ENCODE measurements at places on chromosomes 6 and 20.

- no peak for DNase-seq
These were observed 240.8 kb downstream of the ZNF217 start for GRCh38 chr20:53352727-53353440.

DNA sequence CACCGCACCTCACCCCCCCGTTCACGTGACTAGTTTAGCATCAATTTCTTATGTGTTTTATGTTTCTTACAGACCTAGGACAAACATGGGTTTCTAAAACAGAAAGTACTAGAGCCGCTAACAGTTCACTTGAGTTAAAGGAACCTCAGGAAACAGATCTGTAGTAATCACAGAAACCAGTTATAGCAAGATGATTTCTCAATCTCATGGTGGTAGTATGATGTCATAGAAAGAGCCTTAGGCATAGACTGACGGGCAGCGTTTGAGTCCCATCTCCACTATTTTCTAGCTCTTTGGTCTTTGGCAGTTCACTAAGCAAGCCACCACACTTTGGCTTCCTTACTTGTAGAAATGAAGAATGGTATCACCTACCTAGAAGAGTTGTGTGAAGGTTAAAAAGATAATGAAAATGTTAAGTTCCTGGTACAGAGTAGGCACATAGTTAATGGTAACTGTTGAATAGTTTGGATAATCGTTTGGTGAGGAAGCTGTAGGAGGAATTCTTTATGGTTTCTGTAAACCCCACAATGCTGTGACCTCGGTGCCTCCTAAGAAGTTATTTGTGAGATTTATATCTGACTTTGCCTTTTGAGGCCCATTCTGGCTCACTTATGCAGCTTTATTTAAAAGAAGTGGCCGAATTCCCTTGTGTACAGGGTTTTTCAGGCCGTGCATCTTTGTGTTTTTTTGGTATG, 21.3 kb downstream of the CTNNBL1 start:
- DNase-seq = no peak

- DNase-seq = no peak
These were observed 6.7 kb downstream of the CYP24A1 start for GRCh38 chr20:54166987-54167662.

DNA sequence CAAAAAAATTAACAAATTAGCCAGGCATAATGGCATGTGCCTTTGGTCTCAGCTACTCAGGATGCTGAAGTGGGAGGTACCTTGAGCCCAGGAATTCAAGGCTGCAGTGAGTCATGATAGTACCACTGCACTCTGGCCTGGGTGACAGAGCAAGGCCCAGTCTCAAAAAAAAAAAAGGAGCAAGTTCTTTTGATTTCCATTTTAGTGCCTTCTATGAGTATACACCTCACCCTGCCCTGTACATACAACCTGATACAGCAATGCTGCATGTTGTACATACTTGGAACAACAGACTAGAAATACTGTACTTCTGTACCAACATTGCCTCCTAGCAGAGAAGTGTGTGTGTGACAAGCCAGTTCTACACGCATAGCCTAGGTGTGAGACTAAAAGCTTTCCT, 97.3 kb upstream of the CARMIL1 start:
- DNase-seq = no peak

DNA sequence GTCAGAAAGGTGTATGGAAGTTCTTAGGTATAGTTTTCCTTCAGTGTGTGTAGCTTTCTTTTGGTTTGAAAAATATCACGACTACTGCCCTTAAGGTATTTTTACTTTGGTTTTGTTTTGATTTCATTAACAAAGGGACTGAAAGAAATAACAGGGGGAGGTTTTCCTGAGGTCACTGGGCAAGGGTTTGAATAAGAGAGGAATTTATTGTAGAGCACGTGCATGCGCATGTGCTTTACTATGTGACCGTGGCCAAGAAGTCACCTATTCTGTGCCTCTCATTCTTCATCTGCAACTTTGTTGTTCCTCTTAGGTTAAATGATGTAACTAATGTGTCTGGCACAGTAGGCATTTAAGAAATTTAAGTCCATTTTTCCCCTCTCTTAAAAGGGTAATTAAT, 4.1 kb upstream of the MAN1A1 start:
- no peak for DNase-seq

GRCh38 chr6:165571721-165572132, 91.3 kb downstream of the PDE10A start:
- no peak for DNase-seq

DNA sequence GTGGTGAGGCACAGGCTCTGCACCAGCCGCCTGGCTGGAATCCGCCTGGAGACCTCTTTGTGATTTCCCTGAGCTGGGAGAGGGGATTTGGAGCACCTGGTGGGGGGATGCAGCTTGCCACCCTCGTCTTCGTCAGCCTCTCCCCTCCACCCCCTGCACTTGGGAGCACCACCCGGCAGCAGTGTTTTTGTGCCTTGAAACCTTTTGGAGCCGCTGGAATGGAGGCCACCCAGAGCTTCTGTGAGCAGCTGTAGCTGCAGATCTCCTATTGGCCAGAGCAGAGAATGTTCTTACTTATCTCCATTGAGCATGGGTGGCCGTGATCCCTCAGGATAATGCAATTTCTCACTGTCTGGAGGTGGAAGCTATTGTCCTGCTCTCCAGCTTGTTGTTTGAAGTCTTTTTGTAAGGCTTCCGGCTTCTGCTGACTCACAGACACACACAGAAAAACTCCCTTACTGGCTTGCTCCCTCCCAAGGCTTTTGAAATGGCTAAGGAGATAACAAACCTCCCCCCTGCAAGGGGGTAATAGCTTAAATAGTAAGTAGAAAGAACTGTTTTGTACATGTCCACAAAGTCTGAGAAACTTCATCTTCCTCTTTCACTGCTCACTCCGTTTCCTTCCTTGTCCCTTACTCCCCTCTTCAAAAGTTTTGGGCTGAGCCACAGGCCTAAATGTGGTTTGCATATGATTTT, 271.2 kb downstream of the PRL start:
- no peak for DNase-seq

GRCh38 chr20:10637563-10637962, 36.2 kb downstream of the JAG1 start:
- no peak for DNase-seq

DNA sequence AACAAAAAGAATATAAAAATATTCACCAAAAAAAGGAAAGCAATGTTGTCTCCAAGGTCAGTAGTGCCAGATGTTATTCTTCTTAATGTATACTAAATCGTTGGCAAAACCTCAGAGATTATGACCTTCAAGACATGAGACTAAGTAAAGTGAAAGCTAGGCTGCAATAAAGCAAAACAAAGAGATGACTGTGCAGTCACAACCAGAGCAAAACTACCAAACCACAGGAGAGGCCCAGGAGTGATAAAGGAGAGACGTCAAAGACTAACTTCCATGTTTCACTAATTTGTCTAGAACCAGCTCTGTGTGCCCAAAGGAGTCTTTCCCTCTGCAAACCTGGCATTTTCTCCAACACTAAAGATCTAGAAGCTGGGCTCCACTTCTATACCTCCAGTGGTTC, 155.9 kb upstream of the POU3F2 start:
- DNase-seq = no peak

- no peak for DNase-seq
These were observed 16.8 kb downstream of the USP45 start for GRCh38 chr6:99498421-99498820.

DNA sequence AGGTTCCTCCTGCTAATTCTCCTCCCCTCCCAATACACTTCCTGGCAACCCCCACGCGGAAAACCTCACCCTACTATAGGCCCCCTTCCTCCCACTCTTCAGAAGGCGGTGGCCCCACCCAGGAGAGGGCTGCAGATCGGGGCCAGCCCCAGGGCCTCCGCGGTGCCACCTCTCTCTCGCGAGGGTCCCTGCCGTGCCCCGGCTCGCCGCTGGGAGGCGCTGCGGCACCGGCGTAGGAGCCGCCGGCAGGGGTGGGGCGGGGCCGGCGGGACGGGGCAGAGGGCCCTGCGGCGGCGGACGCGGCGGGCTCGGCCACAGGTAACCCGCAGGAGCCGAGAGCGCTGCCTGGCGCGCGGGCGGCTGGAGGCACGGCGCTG, at the start of gene ANKRD6:
ANKRD6 (plus strand) TSS at position 278 of the 377 bp plus-strand sequence. CDS start 133,825 bp downstream, outside the sequence.
- peak; percentile 72 for DNase-seq

DNA sequence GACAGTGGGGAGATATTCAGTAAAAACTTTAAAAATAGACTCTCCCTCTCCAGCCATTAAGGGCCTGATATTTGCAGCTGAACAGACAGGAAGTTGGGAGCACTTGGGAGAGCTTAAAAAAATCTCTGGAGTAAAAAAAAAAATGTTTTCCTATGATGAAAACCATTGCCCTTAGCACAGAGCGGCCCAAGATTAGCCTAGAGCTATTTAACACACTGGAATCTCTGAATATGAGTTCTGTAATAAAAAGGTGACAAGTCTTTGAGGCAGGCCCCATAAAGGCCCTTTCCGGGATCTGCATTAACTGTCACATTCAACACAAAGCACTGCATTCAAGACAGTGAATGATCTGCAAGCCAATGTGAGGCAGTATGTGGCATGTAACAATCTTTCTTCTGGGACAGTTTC, 393.7 kb downstream of the ZFAND3 start:
- no peak for DNase-seq

DNA sequence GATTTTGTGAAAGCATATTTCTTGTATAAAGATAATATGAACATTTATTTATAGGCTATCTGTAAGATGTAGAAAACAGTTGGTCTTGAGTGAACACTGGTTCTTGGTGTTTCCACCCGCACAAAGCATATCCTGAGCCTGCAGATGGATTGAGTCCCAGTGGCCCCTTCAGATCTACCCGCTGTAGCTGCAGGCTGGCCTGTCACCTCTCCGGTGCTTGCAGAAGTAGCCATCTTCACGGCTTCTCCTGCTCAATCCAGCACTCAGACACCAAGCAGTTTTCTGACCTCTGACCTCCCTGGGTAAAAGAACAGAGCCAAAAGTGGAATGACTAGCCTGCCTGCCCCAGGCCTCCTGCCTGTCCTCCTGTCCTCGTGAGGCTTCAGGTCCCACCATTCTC, 22.7 kb downstream of the LYRM2 start:
- no peak for DNase-seq

GRCh38 chr20:20076297-20077065, 24.1 kb downstream of the CFAP61 start:
- no peak for DNase-seq

GRCh38 chr6:67888886-67889681, 746.0 kb upstream of the ADGRB3 start:
- no peak for DNase-seq

DNA sequence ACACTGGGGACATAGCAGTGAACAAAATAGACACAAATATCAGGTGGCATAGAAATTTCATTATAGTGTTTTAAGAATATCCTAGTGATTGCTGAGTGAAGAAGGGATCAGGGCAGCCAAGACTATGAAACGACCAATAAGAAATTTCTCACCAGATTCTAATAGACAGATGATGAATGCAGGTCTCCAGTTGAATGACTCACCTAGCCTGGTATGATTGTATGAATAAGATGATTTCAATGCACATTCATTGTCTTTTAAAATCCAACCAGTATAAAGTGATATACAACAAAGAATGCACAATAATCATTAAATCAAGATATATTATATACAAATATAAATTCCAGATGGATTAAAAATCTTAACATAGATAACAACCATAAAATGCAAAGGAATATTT, 124.5 kb upstream of the TENT5A start:
- DNase-seq = no peak

DNA sequence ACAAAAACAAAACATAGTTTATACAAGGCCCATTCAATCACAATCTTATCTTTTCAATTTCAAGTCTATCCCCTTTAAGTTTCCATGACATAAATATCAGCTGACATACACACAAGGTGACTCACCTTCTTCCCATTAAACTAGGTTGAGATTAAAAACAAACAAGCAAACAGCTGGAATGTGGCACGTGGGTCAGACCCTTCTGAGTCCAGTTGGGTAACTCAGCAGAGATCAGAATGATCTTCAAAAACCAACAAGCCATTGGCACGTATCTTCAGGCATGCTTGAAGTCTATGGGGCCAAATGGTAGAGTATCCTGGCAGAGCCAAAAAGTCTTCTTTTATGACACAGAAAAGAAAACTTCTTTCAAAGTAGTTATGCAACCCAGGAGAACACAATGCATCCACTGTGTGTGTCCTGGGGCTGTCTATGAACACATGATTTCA, 603.5 kb upstream of the CITED2 start:
- no peak for DNase-seq
